Naive thymus-derived CD4-positive, alpha-beta T cell (primary cell): ENCODE measurements at places on chromosomes 7 and 10.

DNA sequence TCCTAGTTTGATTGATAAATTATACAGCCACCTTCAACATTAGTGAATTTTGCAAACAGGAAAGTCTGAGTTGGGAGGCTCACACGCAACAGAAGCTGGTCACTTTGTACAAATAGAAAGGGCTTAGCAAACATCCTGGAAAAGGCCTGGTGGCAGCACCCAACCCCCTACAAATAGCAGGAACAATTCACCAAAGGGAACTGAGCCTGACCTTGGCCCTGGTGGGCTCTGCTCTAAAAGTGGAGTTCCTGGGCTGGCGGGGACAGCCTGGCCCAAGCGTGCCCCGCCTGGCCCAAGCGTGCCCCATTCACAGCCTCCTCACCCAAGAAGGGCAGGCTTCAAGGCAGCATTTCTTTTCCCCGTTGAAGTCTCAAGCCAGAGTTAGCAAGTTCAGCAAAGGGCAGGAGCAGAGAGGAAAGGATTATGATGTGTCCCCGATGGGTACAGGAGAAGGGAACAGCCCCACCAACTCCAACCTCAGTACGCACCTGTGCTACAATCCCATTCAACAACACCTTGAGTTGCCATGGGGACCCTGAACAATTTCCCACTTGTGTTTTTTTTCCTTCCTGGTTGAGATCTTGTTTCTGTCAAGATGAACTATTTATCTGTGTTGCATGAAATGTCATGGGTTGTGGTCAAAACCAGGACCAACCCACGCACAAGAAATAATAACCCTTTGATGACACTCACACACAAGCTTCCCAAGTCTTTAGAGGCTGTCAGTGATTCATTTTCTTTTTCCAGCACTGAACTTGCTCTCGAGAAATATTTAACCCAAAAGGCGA lies 43.4 kb downstream of the RGS10 start:
- DNase-seq, result peak; percentile 53

GRCh38 chr7:47521816-47522561 lies 59.9 kb downstream of the TNS3 start:
- no peak for DNase-seq

- DNase-seq, result no peak
Observed at GRCh38 chr7:100173806-100174495, 3.2 kb downstream of the GPC2 start.

DNA sequence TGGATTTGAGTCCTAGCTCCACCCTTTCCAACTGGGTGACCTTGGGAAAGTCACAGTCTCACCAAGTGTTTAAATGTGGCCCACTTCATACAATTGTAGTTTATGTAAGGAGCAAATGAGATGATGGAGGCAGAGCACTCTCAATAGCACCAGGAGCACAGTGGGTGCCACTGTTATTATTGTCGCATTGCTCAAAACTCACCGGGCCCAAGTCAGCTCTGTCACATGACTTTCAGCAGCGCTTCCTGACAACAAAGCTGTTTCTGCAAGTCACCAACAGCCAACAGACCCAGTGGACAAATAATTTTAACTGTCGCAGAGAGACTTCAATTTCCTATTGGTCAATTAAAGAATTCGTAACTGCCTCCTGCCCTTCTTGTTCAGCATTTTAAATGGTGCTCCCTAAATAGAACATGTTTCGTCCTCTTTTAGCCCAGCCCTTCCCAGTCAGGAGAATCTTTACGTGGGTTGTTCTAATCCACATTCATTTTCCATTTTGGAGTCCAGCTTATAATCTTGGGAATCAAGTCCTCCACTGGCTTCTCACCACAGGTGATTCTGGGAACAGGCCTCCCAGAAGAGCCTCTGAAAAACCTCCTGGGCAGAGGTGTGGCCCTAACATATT lies 415.6 kb upstream of the NPVF start:
- DNase-seq, result no peak

DNA sequence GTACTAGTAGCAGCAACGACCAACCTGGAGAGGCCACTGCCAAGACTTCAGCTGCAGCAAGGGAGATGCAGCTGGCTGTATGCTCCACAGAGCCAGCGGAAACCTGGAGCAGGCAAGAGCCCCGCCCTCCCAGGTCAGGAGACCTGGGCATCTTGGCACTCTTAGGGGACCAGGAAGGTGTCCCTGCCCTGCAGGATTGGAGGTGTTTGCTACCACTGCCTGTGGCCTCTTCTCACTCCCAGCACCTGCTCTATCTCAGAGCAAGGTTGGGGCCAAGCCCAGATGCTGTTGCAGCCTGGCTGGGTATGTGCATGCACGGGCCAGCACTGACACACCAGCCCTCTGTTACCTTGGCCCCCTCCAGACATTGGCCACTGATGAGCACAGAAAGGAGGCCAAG lies 1512.8 kb downstream of the REEP3 start:
- no peak for DNase-seq

DNA sequence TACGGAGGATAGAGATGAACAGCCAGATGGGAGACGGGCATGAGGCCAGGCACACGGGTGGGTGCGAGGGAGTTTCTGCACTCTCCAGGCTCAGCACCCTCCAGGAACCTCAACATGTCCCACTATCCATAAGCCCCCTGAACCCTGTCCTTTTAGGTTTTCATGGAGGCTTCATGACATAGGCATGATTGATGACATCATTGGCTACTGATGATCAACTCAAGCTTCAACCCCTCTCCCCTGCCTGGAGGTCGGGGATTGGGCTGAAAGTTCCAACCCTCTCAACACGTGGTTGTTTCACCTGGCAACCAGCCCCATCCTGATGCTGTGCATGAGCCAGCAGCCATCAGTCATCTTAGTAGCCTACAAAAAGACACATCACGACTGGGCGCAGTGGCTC lies 360.7 kb upstream of the AUTS2 start:
- no peak for DNase-seq

GRCh38 chr10:30701451-30702173 lies 72.1 kb upstream of the LYZL2 start:
- DNase-seq, result peak; percentile 69

DNA sequence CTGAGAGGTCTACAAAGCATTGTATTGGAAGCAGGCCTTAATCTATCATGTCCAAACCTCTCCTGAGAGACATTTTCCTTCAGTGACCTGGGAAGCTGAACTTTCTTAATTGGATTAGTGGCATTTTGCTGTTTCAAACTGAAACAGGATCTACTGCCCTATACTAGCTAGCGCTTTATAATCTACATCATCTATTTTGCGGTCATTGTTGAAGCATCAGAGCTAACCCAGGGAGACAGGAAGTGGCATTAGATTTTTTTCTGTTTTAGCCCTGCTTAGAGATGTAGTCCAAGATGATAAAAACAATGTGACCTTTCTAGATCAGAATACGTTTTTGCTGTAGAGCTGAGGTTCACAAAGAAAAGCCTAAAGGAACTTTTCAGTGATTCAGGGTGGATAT lies 147.4 kb upstream of the AGR3 start:
- DNase-seq, result no peak

GRCh38 chr10:63446716-63447440 lies 18.9 kb downstream of the JMJD1C start:
- DNase-seq, result no peak

DNA sequence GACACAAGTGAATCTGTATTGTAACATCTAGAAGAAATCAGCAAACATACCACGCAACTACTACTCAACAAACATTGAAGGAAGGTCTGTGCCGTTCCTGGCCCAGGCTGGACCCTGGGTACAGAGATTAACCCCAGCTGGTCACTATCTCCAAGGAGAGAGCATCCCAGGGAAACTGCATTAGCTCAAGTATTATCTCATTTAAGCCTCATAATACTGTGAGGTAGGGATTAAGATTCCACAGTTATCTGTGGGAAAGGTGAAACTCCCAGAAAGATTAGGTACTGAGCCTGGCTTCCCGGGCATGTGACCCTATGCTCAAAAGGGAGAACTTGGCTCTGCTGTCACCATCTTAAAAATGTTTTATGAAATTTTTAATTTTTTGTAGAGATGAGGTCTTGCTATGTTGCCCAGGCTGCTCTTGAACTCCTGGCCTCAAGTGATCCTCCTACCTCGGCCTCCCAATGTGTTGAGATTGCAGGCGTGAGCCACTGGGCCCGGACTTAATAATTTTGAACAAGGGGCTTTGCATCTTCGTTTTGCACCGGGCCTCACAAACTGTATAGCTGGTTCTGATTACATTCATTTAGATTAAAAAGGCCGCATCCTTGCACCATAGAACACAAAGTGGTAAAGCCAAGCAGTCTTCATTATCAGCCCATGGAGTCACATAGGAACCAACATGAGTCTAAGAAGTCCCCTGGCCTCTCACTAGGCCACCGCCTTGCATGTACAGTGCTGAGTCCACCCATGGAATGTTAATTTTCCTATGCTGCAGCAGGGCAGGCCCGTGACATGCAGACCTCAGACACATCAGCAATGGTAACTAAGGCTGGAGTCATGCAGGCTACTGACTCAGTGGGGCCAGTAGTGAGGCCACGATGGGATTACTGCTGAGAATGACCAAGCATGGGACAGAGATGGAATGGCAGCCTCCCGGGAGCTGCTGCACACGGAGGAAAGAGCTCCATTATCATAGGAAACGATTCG lies 5.5 kb upstream of the CTBP2 start:
- DNase-seq, result no peak

DNA sequence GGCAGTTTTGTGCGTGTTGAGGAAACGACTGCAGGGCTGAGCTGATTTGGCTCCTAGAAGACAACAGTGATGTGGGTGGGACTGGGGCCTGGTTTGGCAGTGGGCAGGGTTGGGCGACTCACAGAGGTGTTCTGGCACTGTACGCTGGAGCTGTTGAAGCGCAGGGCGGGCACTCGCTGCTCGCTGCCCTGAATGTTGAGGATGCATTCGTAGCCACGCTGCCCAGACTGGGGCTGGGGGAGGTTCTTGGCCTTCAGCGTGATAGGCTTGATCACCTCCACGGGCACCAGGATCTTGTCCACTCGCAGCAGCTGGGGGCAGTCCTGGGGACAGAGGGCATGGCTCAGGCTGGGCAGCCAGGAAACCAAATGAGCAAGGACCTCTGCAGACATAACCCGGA lies 365.4 kb downstream of the PLXNA4 start:
- no peak for DNase-seq

DNA sequence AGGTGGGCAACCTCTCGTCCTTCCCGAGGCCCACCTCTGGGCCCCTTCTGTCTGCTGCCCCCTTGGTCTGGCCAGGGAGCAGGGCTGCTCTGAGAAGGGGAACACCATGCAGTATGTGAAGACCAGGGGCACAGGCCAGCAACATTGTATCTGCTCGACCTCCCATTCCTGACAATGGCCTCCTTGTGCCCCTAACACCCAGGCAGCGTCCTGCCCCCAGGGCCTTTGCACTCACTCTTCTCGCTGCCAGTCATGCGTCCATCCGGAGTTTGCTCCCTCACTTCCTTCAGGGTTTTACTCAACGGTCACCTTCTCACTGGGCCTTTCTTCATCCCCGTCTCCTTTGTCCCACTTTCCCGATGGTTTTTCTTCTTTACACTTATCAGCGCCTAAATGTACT lies 232.9 kb upstream of the GRB10 start:
- no peak for DNase-seq

- DNase-seq, result no peak
Observed at GRCh38 chr10:116848944-116849247, 403 bp upstream of the ENO4 start.

DNA sequence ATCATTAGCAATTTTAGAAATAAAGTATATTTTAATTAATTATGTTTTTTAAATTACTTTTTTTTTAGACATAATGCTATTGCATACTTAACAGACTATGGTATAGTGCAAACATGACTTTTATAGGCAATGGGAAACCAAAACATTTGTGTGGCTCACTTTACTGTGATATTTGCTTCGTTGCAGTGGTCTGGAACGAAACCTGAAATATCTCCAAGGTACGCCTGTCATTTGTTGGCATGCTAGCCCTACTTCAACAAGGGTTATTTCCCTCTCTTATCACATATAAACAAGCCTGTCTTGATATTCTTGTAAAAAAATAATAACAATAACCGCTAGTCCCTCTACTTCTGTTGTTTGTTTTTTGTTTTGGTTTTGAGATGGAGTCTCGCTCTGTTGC lies 74.2 kb downstream of the TYW1B start:
- DNase-seq, result no peak

- DNase-seq, result no peak
Observed at GRCh38 chr7:69878015-69878414, 279.7 kb downstream of the AUTS2 start.

DNA sequence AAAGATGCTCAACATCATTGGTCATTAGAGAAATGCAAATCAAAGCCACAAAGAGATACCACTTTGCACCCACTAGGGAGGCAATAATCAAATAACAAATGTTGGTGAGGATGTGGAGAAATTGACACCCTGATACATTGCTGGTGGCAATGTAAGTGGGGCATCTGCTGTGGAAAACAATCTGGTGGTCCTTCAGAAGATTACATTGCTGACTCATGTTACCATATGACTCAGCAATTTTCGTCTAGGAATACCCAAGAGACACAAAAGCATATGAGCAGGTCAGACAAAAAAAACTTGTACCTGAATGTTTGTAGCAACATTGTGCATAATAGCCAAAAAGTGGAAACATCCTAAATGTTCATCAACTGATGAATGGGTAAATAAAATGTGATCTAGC lies 4.9 kb upstream of the CLDN3 start:
- no peak for DNase-seq

- DNase-seq, result no peak
Observed at GRCh38 chr10:11334436-11334835, 277.0 kb downstream of the USP6NL start.

DNA sequence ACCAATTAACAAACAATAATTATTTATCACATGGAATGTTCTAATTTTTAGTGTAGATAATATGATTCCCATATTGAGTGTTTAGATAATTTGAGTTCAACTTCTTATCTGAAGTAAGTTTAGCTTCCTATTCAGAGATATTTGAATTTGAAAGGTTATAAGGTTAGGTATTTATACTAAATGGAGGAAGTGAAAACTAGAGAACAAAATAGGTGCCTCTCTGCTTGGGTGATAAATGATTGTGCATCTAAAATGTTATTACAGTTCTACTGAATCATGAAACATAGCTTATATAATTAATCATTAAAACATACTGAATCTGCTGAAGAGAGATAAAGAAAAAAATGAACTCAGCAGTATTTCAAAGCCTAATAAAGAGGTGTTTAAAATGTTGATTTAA lies 1174.3 kb downstream of the XPNPEP1 start:
- no peak for DNase-seq

- no peak for DNase-seq
Observed at GRCh38 chr7:38198366-38198765, 20.3 kb downstream of the STARD3NL start.

- no peak for DNase-seq
Observed at GRCh38 chr10:93461109-93461806, 20.9 kb downstream of the MYOF start.

- no peak for DNase-seq
Observed at GRCh38 chr7:117149692-117150091, 173.2 kb downstream of the WNT2 start.

DNA sequence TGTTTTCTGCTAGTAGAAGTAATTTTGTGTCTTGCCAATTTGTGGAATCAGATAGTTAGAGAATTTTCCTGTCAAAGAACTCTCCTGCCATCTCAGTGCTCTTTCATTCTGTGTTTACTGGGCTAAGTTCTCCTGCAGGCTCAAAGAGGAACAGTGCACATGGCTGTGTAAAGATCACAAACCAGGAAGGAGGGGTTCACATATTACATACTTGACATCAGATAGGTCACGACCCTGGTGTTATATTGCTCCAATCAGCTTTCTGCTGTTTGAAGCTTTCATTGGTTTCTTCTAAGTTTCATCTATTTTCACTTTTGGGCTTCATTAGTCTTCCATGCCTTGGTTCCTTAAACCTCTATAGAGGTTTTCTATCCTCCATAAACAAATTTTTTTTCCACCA lies 13.5 kb upstream of the ELMO1 start:
- DNase-seq, result no peak
